Suppressor macrophage treated with lipopolysaccharide for 4 hours (primary cell): ENCODE measurements at places on chromosomes 1 and 21.

- DNase-seq: peak; percentile 87
Measured at GRCh38 chr1:159161001-159161718, 10.3 kb upstream of the CADM3 start.

- DNase-seq: no peak
Measured at GRCh38 chr1:113199760-113200455, 126.9 kb downstream of the LRIG2 start.

- DNase-seq: peak; percentile 64
Measured at GRCh38 chr1:53766831-53767405, 28.0 kb upstream of the GLIS1 start.

GRCh38 chr21:39675993-39676661 is 63.4 kb downstream of the B3GALT5 start:
- no peak for DNase-seq

- DNase-seq: no peak
Measured at GRCh38 chr1:203996126-203996525, 76.8 kb upstream of the SOX13 start.

DNA sequence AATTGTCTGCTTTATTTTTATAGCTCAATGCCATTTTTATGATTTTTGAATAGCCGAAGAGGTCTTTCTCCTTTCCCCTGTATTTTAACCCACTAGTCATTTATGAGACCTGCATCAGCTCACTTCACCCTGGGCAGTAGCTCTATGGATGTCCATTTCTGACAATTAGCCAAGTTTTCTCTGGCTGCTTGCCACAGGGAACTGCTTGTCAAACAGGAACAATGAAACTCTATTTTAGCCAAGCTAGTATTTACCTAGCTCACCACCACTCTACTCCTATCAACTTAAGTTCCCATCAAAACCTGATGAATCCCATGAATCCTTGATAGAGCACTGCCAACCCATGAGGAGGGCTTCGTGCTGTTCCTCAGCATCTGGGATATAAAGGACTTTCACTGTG is 406.7 kb downstream of the RWDD3 start:
- no peak for DNase-seq

GRCh38 chr1:229885568-229886495 is 181.2 kb upstream of the GALNT2 start:
- no peak for DNase-seq

GRCh38 chr1:225467193-225468020 is 39.6 kb upstream of the LBR start:
- peak; percentile 88 for DNase-seq

DNA sequence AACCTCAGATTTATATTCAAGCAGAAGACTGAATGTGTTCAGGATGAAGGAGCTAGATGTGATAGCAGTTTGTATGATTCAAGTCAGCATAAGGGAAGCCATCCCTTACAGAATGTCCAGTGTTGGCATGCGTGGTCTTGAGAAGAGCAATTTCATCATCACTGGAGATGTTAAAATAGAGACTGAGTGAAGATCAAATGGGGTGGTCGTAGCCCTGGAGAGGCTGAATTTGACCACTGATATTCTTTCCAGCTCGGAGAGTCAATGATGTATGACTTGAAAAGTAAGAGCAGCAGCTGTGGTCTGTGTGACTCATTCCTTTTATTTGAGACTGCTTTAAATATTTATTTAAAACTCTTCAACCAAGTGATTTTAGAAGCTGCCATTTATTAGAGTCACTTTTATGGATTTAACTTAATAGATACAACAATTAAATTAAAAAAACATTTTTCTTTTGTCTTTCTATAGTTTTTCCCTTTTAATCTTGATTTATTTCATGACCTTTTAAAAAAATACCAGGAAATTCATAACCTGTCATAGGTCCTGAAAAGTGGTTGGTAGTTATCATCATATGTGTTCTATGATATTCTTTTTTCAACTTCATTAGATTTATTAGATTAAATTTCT is 15.5 kb downstream of the FMN2 start:
- no peak for DNase-seq
